ENCODE measurements at places on chromosomes 1 and 21.

DNA sequence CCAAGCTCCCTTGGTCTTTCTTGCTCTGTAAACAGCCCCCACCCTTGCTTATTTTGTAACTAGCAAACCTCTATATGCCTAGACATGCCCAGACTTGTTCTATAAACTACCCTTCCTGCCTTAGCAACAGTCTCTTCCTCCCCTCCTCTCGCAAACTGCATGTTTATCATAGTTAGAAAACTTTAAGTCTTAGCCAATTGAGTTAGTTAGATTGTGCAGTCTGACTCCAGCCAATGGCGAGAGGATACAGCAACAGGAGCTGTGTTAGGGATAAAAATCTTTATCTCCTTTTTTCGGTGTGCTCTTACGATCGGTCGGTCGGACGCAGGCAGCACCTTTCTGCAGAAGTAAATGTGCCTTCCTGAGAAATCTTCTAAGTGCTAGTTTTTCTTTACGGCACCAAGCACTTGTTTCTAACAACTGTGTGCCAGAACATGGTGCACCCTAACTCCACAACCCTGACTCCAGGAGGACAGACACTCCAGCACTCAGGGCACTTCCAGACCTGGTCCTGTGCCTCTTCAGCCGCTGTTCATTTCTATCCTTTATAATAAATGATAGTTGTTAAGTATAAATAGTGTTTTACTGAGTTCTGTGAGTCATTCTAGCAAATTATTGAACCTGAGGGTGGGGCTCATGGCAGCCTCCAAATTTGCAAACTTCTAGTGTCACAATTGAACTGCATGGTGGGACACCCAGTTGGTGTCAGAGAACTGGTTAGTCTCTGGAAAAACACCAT is 25.7 kb upstream of the GNG4 start:
- no peak for DNase-seq

DNA sequence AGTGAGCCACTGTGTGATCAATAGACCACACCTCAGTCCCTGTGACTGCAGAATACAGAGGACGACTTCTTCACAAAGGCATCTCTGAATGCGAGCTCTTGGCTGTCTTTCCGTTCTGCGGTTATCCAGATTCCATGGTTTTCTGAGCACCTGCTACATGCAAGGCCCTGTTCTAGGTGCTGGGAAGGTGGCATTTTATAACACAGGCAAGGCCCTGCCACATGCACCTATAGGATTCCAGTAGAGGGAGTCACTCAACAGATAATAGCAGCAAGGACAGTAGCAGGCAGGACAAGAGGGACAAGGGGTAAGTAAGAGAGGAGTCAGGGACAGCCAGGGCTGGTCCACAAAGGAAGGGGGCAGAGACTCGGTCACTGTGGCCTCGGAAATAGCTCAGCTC is 9.0 kb downstream of the URB1 start:
- no peak for DNase-seq

GRCh38 chr21:26751305-26751704 is 93.9 kb downstream of the ADAMTS1 start:
- no peak for DNase-seq

- DNase-seq = no peak
Measured at GRCh38 chr1:89085781-89086180, 20.8 kb upstream of the GBP1 start.

DNA sequence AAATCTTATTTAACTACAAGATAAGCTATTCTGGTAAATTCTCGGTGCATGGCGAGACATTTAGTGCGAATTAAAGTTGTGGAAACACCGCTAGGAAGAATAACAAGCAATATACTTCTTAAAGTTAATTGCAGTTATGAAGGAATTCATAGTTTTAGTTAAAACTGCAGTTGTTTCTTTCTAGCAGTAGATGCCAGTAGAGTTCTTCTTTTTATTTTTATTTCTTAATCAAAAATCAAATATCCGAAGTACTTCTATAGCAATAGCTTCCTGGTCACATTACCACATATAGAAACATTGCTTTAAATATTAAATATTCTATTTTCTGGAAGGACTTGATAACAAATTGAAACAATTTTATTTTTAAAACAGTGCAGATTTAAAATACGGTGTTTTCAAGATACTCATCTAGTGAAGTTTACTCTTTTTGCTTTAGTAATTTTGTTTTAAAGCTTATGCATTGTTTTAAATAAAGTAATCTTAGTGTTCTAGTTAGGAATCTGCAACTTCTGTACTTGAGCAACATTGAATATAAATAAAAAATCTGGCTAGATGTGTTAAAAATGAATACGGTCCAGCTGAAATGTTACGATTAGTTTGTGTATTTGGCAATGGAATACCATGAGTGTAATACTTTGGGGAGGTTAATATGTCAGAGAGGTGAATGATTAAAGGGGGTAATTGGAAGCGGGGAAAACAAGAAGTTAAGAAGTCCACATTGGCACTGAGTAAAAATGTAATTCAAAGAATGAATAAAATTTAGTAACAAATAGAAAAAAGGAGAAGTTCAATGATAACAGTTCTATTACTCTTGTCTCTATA is 2.7 kb upstream of the PRKACB start:
- no peak for DNase-seq

- no peak for DNase-seq
Measured at GRCh38 chr1:228837817-228838716, 102.8 kb downstream of the RHOU start.

- no peak for DNase-seq
Measured at GRCh38 chr1:39907528-39908453, 6.1 kb upstream of the MYCL start.

- no peak for DNase-seq
Measured at GRCh38 chr1:8203056-8203455, 114.9 kb upstream of the SLC45A1 start.

- no peak for DNase-seq
Measured at GRCh38 chr1:202117898-202118371, 4.8 kb upstream of the GPR37L1 start.

DNA sequence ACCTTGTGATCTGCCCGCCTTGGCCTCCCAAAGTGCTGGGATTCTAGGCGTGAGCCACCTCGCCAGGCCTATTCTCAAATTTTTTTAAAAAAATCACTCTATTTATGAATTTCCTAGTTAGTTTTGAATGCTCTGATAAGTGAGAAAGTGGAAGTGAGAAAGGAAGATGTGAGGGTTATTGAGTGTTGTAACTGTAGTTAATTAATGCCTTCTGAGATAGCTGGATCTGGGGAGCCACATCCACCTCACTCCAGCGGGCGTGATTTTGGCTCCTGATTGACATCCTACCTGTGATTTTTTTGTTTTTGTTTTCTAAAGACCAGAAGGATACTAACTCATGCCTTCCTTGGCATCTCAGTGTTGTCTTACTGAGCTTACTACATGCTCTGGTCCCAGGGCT is 65.6 kb downstream of the ST3GAL3 start:
- no peak for DNase-seq

GRCh38 chr21:44019568-44019958 is 7.5 kb downstream of the TRAPPC10 start:
- no peak for DNase-seq

DNA sequence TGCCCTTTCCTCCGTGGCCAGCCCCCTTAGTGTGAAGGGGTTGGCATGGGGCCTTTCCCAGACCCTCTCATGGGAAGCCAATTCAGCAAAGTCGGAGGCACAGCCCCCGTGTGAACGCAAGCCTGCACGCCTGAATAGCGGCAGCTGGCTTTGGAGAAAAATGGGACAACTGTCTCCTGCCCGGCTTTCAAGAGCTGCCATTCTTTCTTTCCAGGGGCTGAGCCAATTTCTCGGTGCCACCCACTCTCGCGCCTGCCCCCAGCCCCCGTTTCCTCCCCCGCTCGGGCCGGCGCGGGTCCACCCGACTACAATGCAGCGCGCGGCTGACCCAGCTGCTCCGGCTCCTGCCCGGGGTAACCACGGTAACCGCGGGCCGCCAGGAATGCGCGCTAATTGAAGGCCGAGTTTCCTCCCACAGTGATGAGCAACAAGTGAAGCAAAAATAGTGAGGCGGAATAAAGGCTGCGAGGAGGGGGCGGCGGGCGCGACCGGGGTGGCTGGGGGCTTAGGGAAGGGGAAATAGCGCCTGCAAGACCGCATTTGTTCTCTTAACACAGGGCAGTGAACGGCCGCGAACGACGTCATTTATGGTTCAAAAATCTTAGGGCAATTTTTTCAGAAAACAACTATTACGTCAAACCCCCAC is 27.8 kb downstream of the ILDR2 start:
- no peak for DNase-seq

DNA sequence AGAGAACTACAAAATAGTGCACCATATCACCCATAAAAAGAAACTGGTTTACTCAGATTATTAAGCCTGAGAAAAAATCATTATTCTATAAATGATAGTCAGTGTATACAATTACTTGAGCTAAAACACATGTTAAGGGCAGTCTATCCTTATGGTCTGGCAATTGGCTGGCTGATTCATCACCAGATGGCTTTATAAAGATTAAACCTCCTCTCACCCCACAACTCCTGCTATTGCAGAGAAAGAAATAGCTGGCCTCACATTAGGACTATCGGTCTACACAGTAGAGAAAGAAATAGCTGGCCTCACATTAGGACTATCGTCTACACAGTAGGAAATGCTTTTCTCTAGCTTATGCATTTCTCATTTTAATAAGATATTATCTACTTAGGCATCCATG is 21.2 kb downstream of the CEP170 start:
- DNase-seq = no peak

- DNase-seq = no peak
Measured at GRCh38 chr1:201905234-201905890, 16.7 kb downstream of the SHISA4 start.

- DNase-seq = no peak
Measured at GRCh38 chr1:36652586-36652985, 169.9 kb upstream of the CSF3R start.

DNA sequence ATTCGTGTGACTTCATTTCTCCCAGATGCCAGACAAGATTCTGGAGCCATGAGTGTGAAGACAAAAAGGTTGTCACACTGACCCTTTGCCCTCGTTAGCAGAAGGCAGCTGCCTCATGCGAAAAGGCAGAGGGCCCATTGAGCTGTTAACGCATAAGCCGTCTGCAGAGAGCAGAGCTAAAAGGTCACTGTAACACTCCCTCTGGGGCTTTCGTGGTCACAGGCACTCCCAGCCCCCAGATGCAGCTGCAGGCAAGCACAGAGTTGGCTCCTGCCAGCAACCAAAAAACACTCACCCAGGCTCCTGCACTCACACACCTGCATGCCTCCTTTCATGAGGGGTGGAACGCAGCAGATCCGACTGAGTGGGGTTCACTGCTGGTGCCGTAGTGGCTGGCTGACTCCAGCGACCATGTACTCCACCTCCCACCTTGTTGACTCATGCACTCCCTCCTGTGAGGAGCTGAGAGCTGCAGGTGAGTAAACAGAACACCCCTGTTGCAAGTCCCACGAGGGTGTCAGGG is 287.5 kb downstream of the SMYD3 start:
- no peak for DNase-seq

DNA sequence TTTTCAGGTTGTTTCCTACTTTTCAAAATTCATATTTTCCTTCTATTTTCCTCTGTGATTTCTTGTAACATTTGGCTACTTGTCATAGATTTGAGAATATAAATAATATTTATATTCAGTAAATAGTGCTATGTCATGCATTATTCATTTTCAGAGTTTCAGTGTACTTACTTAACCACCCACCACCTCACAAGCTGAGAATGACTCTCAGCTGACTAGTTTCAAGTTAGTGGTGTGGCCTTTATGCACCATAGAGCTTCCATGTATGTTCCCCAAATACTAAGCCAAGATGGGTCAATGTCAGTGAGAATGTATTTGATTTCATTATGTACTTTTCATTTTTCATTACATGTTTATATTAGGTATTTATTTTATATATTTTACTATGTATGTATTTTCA is 56.9 kb upstream of the RGS1 start:
- DNase-seq = no peak

Data from stimulated activated CD8-positive, alpha-beta memory T cell treated with anti-CD3 and anti-CD28 coated beads, Interleukin-15, amount 100 ng/mL, for 1 hour (primary cell).